SK-N-MC (cell line): ENCODE measurements at places on chromosomes 13 and 19.

- DNase-seq, result no peak
Measured at GRCh38 chr19:10431254-10431942, 11.1 kb downstream of the PDE4A start.

GRCh38 chr13:27415116-27415515 is 9.3 kb upstream of the GTF3A start:
- DNase-seq, result no peak

GRCh38 chr13:39875111-39875987 is 219.9 kb downstream of the COG6 start:
- no peak for DNase-seq

GRCh38 chr19:18203408-18203862 is 407 bp downstream of the RAB3A start:
- no peak for DNase-seq

GRCh38 chr13:92317066-92317465 is 909.5 kb upstream of the GPC6 start:
- no peak for DNase-seq

DNA sequence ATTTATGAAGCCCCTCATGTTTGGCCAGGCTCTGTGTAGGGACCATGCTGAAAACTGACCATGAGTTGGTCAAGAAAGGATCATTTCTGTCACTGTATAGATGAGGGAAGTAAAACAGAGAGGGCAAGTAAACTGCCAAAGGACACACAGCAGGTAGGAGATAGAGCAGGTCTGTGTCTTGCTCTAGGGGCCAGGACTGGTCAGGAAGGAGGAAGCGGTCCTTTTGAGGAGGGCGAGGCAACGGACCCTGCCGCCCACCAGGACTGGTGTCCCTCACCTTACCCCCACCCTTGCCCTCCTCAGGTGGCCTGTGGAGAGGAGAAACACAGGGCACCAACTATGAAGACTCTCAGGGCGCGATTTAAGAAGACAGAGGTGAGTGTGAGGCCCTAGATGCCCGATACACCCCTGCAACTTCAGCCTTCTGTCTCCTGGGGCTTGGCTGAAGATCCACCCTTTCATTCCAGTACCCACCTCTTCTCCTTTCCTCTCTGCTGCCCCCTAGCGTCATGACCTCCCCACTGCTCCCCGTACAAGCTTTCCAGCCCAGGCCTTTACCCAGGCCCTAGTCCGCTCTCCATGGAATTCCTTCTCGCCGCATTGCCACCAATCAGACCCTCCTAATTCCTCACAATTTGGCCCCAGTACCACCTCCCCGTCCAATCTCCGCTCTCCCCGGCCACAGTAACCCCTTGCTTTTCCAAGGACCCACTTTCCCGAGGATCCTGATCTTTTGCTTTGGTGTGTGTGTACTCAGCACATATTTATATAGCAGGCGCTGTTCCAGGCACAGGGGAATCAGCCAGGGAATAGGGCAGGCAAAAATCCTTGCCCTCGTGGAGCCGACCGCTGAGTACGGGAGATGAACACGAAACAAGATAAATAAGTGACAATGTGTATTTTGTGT is 3.9 kb downstream of the ANKRD24 start:
- DNase-seq, result peak; percentile 34

GRCh38 chr19:48630296-48631063 is 6.7 kb downstream of the DBP start:
- DNase-seq, result no peak
